ENCODE measurements at places on chromosomes 7 and 10.

GRCh38 chr10:11319990-11320602 lies 291.4 kb downstream of the USP6NL start:
- peak; percentile 33 for DNase-seq

GRCh38 chr7:57305192-57305748 lies 144.7 kb upstream of the ZNF716 start:
- no peak for DNase-seq

- no peak for DNase-seq
These were observed 162.2 kb downstream of the AOAH start for GRCh38 chr7:36562121-36562520.

- DNase-seq, result no peak
These were observed 270.8 kb upstream of the SMIM30 start for GRCh38 chr7:113389112-113389646.

DNA sequence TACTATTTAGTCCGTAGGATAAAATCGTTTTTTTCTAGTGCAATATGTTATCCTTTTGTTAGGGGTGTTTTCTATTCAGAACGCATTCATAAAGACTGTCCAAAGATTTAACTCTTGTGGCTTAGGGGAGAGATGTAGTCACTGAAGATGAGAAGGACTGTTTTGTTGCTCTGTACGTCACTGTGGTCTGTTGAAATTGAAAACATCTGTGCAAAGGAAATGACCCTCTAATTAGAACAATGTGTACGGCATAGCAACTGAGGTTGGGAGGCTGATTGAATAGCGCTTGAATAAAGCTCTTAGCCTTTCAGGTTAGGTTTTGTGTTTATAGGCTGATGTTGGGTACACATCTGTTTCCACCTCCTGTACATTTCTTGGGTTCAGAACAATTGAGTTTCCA lies 453.4 kb upstream of the AKR1E2 start:
- DNase-seq, result no peak

- DNase-seq, result no peak
These were observed 467.1 kb upstream of the STEAP1 start for GRCh38 chr7:89687211-89687610.

DNA sequence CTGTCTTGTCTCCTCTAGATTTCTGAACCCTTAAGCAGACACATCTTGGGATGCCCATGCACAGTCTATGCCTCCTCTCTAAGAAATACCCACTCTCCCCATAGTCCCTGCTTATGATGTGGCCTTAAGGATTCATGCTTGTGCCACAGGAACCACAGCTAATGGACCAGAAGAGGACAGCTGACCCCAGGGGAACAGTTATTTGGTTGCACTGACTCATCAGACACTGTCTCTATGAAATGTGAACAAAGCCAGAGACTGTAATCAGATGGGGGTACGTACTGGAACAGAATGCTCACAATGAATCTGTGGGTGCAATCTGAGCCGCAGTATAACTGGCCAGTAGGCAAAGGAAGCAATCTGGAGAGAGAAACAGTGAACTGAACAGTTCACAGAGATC lies 121.9 kb downstream of the USP6NL start:
- DNase-seq, result no peak

- no peak for DNase-seq
These were observed 333 bp upstream of the DDC start for GRCh38 chr7:50565559-50565916.

- peak; percentile 35 for DNase-seq
These were observed 3.3 kb upstream of the SHH start for GRCh38 chr7:155815332-155816191.

- no peak for DNase-seq
These were observed 796 bp downstream of the CDK14 start for GRCh38 chr7:90596671-90597562.
